ENCODE measurements at places on chromosomes 12 and 14. TPM values are rescaled to one million over a fixed set of nuclear protein-coding genes. Genes with fewer than 3 reads are reported as not detected.

GRCh38 chr12:79128956-79129355 lies 264.4 kb downstream of the SYT1 start:
- no peak for DNase-seq

The RAB15 gene
- polyA plus RNA-seq = 3.9 TPM

GRCh38 chr12:78062786-78063185 lies 232.1 kb downstream of the NAV3 start:
- peak; percentile 16 for DNase-seq

The SYCP3 gene
- polyA plus RNA-seq = 0.07 TPM

- peak; percentile 45 for DNase-seq
Measured at GRCh38 chr12:106522708-106523107, 60.1 kb upstream of the RFX4 start.

- no peak for DNase-seq
Measured at GRCh38 chr12:95487024-95487423, 13.1 kb downstream of the METAP2 start.

DNA sequence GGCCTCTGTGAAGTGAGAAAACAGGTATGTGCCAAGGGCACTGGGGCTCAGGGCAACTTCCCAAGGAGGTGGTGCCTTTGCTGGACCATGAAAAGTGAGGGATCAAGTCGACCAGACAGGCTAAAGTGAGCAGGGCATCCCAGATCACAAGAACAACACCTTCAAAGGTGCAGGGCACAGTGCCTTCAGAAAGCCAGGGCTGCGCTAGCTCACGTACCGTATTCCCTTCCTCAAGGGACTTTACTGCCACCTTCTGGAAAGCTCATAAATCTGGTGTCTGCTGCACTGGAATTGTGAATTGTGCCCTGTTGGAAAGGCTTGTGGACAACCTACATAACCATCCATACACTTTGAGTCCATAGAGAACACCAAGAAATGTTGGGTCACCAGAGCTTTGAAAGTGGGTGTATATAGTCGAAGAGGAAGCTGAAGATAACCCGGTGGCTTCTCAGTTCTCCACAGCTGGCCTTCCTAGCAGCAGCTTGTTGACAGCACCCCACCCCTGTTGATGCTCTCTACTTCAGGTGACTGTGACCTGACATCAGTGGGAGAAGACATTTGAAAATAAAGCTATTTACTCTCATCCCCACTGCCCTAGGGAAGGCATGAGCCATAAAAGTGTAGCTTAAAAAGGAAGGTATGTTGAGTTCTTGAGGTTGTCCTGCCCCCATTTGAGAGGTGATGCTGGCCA lies 24.5 kb downstream of the FIGNL2 start:
- DNase-seq = peak; percentile 16

The PTPRB gene
- 0.40 TPM for polyA plus RNA-seq

The NPFF gene
- not detected for polyA plus RNA-seq

DNA sequence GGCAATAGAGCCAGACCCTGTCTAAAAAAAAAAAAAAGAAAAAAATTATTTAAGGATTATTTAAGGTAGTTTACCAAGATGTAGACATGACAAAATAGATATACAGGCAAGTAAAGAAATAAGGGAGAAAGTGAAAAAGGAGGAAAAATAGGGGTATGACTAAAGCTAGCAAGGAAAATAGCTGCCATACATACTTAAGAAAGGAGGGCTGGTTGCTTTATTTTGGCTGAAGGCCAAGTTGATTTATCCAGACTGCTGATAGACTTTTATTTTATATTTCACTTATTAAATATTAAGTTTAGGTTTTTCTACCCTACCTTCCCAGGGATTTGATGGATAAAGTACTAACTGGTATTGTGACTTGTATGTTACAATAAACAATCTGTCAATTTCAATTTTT lies 8.3 kb upstream of the AEBP2 start:
- no peak for DNase-seq

The GLIPR1L2 gene
- 0.20 TPM for polyA plus RNA-seq

DNA sequence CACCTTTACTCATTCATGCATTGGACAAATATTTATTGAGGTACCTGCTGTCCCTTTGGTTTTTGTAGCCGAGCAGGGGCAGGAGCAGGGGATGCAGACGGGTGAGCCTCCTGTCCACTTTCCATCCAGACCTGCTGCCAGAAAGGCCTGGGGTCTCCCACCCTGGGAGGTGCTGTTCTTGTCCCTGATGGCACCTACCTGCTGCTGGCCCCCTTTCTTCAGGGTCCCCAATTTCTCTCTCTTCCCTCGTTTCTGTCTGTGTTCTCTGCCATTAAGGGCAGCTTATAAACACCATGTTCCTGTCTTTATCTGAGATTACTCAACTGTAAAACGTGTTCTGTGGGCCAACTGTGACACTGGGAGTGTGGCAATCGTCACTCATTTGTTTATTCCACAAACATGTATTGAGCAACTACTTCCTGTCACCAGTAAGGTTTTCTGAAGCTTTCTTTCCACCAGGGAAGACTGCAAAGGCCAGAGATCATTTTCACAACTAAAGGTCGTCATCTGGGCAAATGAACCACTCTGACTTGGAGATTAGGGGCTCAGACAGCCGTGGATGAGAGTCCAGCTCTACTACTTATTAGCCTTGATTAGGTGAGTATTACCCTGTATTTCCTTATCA lies at the start of gene HAL:
TSS of gene HAL (minus strand) at position 311 of the 625 bp plus-strand sequence. CDS start 434 bp downstream, outside the sequence.
- DNase-seq = no peak

The PTPRO gene
- 0.03 TPM for polyA plus RNA-seq

- no peak for DNase-seq
Measured at GRCh38 chr14:80535171-80535570, 323.9 kb upstream of the DIO2 start.

The SLC35F4 gene
- not detected for polyA plus RNA-seq

GRCh38 chr12:5585178-5585577 lies 153.3 kb downstream of the NTF3 start:
- DNase-seq = no peak

The ATG101 gene
- polyA plus RNA-seq = 77.8 TPM

- DNase-seq = no peak
Measured at GRCh38 chr14:29558516-29558915, 369.1 kb downstream of the PRKD1 start.

DNA sequence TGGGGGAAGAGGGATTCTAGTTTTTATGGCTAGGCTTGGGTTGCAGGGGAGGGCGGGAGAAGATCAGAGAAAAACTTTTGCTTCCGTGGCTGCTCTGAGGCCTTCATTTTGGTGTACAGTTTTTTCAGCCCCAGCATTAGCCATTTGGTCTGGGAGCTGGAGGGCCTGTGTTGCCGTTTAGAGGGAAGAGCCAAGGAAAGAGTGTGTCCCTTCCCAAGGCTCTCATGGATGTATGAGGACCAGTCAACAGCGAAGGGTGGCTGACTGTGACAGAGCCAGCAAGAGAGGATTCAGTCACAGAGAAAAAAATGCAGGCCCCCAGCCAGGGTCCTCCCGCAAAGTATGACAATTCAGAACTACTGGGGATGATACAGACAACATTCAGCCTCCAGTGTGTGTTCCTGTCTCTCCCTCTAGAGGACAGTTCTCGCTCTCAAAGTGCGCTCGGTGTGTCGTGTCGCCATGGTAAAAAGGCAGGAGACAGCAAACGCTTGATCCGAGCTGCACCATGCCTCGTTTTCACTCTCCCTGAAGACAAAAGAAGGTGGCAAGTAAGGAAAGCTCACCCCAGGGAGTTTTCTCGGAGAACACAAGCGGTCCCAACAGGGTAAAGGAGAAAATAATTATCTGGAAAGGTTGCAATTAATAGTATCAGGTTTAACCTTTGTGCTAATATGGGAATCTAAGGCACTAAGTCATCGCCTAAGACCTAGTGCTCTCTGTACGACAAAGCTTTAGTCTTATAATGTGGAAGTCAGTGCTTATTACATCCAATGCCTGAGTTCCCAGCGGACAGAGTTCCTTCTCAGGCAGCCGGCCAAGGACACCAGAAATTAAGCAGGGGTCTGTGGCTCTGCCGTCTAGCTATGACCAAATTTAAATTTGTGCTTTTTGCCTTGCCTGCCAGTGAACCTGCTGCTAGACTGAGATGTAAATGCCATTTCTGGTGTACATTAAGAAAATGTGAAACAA lies 157.3 kb upstream of the PLXNC1 start:
- no peak for DNase-seq

The IL26 gene
- not detected for polyA plus RNA-seq

DNA sequence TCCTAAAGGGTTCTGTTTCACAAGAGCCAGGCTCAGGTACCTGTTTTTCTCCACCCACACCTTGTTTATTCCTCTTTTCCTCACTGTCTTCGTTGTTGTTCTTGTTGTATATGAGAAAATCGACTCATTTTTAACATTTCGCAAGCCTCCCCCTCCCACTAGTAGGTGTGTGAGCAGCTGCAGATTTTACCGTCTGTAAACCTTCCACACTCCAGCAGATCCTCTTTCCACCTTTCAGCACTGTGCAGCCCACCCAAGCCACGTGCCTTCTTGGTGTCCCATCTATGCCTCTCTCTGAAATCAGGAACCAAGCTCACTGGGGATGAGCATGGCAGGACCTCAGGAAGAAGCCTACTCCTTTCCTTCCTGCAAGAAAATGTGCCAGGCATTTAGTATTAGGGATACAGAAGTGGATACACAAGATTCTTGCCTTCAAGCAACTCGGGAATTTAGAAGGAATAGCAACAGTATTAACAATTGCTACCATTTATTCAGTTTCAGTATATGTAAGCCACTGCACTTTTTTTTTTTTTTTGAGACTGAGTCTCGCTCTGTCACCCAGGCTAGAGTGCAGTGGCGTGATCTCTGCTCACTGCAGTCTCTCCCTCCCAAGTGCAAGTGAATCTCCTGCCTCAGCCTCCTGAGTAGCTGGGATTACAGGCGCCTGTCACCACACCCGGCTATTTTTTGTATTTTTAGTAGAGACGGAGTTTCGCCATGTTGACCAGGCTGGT lies 113.6 kb downstream of the CHST11 start:
- DNase-seq = no peak

GRCh38 chr14:105449276-105450122 lies 25.1 kb upstream of the CRIP2 start:
- no peak for DNase-seq

The TMEM52B gene
- polyA plus RNA-seq = not detected
